ENCODE measurements at places on chromosomes 1 and 21.

GRCh38 chr1:107689159-107689558 is 275.8 kb downstream of the VAV3 start:
- DNase-seq: no peak

GRCh38 chr1:247330548-247331171 is 1.0 kb downstream of the ZNF496 start:
- no peak for DNase-seq

GRCh38 chr1:68955424-68955823 is 458.5 kb upstream of the DEPDC1 start:
- no peak for DNase-seq

- no peak for DNase-seq
Measured at GRCh38 chr1:182761396-182762395, 27.9 kb upstream of the NPL start.

- no peak for DNase-seq
Measured at GRCh38 chr1:93079685-93080141, 630 bp downstream of the MTF2 start.

GRCh38 chr1:16145030-16145661 is 10.7 kb downstream of the EPHA2 start:
- no peak for DNase-seq

DNA sequence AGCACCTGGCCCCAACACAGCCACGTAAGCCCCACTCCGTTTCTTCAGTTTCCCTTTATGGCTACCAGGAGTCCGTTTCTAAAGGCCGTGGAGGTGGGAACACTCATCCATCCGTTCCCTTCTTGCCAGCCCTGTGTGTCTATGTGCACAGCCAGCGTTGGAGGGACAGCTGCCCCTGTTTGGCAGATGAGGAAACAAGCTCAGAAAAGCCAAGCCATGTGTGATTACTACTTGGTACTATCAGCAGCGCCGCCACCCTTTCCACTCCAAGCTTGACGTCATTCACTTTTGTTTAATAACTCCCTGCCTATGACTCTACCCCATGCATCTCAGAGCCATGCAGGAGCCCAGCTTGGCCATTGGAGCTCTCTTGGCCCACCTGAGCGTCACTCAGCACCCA is 3.5 kb downstream of the LRP8 start:
- DNase-seq: no peak

All from AML-193 (cell line).